ENCODE measurements at places on chromosomes 5 and 9. TPM values are rescaled to one million over a fixed set of nuclear protein-coding genes. Genes with fewer than 3 reads are reported as not detected.

- DNase-seq = no peak
- peaks cover 82% of the 10 kb centered on the region for H3K4me1 ChIP-seq
- H3K27me3 ChIP-seq = no peaks in the 10 kb centered on the region
- peaks cover 38% of the 10 kb centered on the region for H3K36me3 ChIP-seq
Measured at GRCh38 chr9:123251741-123252140, 16.6 kb downstream of the STRBP start.

DNA sequence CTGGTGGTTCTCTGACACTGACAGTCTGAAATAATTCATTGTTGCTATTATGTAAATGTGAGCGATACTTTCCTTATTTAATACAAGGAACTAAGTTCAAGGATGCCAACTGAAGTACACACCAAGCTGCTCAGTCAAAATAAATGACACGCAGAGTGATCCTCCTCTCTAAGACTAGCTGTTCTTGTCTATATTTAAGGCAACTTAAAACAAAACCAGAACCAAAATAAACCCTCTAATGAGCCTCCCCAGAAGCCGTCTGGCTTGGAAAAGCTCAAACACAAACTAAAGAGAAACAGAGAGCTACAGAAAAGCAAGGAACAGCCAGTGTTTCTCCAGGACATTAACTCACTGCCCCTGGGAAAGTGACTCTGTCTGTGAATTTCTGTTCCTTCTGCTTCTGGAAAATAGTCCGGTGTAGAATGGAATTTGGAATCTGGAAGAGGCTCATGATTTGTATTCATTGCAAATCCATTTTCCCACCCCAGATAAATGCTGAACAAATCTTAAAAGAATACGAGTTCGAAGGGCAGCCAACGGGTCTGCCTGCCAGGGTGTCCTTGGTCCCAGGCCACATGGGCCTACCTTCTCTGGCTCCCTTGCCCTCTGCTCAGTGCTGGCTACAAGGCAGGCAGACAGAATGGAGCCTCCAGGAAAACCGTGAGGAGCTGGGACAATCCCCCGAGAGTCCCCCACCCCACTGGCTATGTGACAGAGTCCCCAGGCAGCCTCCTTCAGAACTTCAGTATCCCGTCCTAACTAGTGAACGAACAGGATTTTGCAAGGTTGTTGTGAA lies 14.8 kb downstream of the GGTA1 start:
- DNase-seq = no peak
- no peaks in the 10 kb centered on the region for H3K36me3 ChIP-seq
- peak overlapping the region; percentile 15 for H3K4me3 ChIP-seq
- H3K27me3 ChIP-seq = no peaks in the 10 kb centered on the region
- H3K4me1 ChIP-seq = peaks cover 36% of the 10 kb centered on the region

DNA sequence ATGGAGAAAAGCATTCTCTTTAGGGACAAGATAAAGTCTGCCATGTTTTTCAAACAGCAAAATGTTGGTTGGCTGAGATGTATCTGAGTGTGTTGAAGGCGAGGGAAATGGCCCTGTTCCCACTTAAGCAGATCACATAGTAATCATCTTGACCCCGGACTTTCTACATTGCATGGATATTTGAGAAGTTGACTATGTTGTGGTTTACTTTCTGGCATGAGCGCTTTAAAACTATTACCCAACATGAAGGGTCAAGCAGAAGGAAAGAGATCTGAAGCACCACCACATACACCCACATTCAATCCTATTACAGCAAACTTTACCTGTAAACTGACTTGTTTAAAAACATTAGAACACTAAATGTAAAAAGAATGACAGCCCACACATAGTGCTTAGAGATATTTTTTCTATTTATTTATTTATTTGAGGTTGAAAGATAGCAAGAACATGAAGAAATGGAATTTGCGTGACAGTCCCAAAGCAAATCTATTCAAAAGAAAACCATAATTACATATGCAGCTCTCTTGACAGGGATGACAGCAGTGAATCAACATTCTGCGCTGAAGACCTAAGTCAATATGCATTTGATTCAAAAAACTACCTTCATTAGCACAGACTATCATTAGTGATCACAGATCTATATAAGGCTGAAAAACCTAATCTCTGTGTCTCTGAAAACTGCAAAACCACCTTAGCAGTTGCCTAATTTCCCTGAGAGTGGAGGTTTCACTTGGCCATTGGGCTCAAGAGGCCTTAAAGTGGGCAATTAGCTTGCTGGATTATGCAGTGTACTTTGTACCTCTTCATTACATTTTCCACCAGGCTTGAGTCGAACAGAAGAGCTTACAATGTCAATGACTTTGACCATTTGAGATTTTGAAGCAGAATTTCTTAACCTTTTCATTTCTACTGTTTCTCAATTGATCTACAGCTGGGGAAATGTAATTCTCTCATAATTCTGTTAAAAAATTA lies 195.0 kb downstream of the PDE4D start:
- no peak overlapping the region for H3K4me3 ChIP-seq
- no peaks in the 10 kb centered on the region for H3K36me3 ChIP-seq
- DNase-seq = no peak
- no peak overlapping the region for H3K27ac ChIP-seq
- no peaks in the 10 kb centered on the region for H3K27me3 ChIP-seq
- H3K4me1 ChIP-seq = no peaks in the 10 kb centered on the region

GRCh38 chr5:177035976-177036375 lies 13.5 kb downstream of the ZNF346 start:
- no peaks in the 10 kb centered on the region for H3K27me3 ChIP-seq
- no peak for DNase-seq
- peaks cover 51% of the 10 kb centered on the region for H3K36me3 ChIP-seq
- no peak overlapping the region for H3K4me3 ChIP-seq
- peaks cover 9% of the 10 kb centered on the region for H3K4me1 ChIP-seq

- no peak within 1 kb of the TSS for H3K27ac ChIP-seq
- H3K4me1 ChIP-seq = peaks cover 15% of the 10 kb centered on the region
- DNase-seq = peak; percentile 44
- H3K36me3 ChIP-seq = no peaks in the 10 kb centered on the region
Measured at GRCh38 chr5:1445313-1445688, at the start of gene SLC6A3. Gene SLC6A3 (minus strand): TSS chr5:1445440. CDS start chr5:1443197, 2,243 bp downstream.

- peaks cover 2% of the 10 kb centered on the region for H3K27me3 ChIP-seq
- no peak overlapping the region for H3K27ac ChIP-seq
- peaks cover 4% of the 10 kb centered on the region for H3K4me1 ChIP-seq
- no peak for DNase-seq
Measured at GRCh38 chr9:8188723-8189407, 389.3 kb upstream of the DMAC1 start.

DNA sequence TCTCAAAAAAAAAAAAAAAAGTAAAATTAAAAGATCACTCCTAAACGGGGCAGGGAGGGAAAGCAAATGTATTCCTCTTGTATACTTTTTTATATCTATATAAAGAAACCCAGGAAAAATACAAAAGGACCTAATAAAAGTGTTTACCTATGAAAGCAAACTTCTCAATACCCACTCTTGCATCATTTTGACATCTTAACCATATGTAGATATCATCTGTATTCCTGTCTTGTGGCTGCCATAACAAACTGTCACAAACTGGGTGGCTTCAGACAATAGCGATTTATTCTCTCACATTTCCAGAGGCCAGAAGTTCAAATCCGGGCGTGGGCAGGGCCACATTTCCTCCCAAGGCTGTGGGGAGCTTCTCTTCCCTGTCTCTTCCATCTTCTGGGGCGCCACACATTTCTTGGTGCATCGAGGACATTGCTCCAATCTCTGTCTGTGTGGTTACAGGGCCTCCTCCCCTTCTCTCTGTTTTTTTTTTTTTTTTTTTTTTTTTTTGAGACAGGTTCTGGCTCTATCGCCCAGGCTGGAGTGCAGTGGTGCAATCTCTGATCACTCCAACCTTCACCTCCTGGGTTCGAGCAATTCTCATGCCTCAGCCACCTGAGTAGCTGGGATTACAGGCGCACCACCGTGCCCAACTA lies 58.4 kb upstream of the IL17B start:
- H3K4me3 ChIP-seq = no peak overlapping the region
- no peaks in the 10 kb centered on the region for H3K36me3 ChIP-seq
- peaks cover 21% of the 10 kb centered on the region for H3K27me3 ChIP-seq
- no peak for DNase-seq

DNA sequence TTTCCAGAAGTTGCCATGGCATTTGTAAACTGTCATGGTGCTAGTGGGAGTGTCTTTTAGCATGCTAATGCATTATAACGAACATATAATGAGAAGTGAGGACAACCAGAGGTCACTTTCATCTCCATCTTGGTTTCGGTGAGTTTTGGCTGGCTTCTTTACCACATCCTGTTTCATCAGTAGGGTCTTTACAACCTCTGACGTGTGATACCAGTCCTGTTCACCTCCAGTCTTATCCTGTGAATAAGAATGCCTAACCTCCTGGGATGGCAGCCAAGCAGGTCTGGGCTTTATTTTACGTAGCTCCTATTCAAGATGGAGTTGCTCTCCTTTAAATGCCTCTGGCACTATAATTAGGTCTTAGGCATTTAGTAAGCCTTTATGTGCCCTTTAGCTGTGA lies 20.4 kb upstream of the RFK start:
- H3K4me1 ChIP-seq = no peaks in the 10 kb centered on the region
- H3K36me3 ChIP-seq = no peaks in the 10 kb centered on the region
- no peak overlapping the region for H3K27ac ChIP-seq
- H3K4me3 ChIP-seq = no peak overlapping the region

- no peaks in the 10 kb centered on the region for H3K4me1 ChIP-seq
- H3K4me3 ChIP-seq = no peak overlapping the region
- no peaks in the 10 kb centered on the region for H3K27me3 ChIP-seq
- no peak overlapping the region for H3K27ac ChIP-seq
- DNase-seq = no peak
- peaks cover 84% of the 10 kb centered on the region for H3K36me3 ChIP-seq
Measured at GRCh38 chr9:33320568-33321261, 30.4 kb downstream of the NFX1 start.

GRCh38 chr9:784202-784601 lies 57.3 kb upstream of the DMRT1 start:
- no peaks in the 10 kb centered on the region for H3K36me3 ChIP-seq
- H3K4me3 ChIP-seq = no peak overlapping the region
- H3K4me1 ChIP-seq = no peaks in the 10 kb centered on the region
- H3K27me3 ChIP-seq = peaks cover 12% of the 10 kb centered on the region

GRCh38 chr5:142152384-142152732 lies 43.8 kb downstream of the NDFIP1 start:
- DNase-seq = no peak
- no peak overlapping the region for H3K4me3 ChIP-seq
- H3K36me3 ChIP-seq = peaks cover 33% of the 10 kb centered on the region
- no peak overlapping the region for H3K27ac ChIP-seq

GRCh38 chr5:1551426-1552301 lies 27.9 kb upstream of the LPCAT1 start:
- H3K27me3 ChIP-seq = peaks cover 10% of the 10 kb centered on the region
- no peak overlapping the region for H3K27ac ChIP-seq
- no peak overlapping the region for H3K4me3 ChIP-seq
- H3K36me3 ChIP-seq = no peaks in the 10 kb centered on the region

Gene CATSPER3
- total RNA-seq = 0.98 TPM

Gene LCN6
- not detected for total RNA-seq

Gene ADAM19
- 136 TPM for total RNA-seq

Gene UQCRQ
- total RNA-seq = 197 TPM

Gene CRHBP
- not detected for total RNA-seq

Gene FGF10
- not detected for total RNA-seq

Gene IL5
- not detected for total RNA-seq

Gene SIT1
- 28.0 TPM for total RNA-seq

Gene FOXE1
- not detected for total RNA-seq

Data from activated B cell treated with CpG ODN at 0.5 μM for 24 hours (primary cell).